ENCODE measurements at places on chromosomes 7 and 10. TPM values are rescaled to one million over a fixed set of nuclear protein-coding genes. Genes with fewer than 3 reads are reported as not detected.

Gene COL13A1
- 299 TPM for total RNA-seq

- no peak for DNase-seq
- no peaks in the 10 kb centered on the region for H3K27me3 ChIP-seq
- no peaks in the 10 kb centered on the region for H3K36me3 ChIP-seq
- H3K4me3 ChIP-seq = no peak overlapping the region
Observed at GRCh38 chr10:91190388-91190870, 30.0 kb upstream of the PCGF5 start.

- DNase-seq = peak; percentile 1
- peak overlapping the region; percentile 69 for H3K4me3 ChIP-seq
- no peaks in the 10 kb centered on the region for H3K27me3 ChIP-seq
Observed at GRCh38 chr10:89837165-89838043, 136.0 kb downstream of the KIF20B start.

Gene DENND2A
- total RNA-seq = 8.9 TPM
